ENCODE measurements at places on chromosomes 7 and 10.

GRCh38 chr7:150988230-150989226, 2.3 kb upstream of the NOS3 start:
- DNase-seq = no peak

DNA sequence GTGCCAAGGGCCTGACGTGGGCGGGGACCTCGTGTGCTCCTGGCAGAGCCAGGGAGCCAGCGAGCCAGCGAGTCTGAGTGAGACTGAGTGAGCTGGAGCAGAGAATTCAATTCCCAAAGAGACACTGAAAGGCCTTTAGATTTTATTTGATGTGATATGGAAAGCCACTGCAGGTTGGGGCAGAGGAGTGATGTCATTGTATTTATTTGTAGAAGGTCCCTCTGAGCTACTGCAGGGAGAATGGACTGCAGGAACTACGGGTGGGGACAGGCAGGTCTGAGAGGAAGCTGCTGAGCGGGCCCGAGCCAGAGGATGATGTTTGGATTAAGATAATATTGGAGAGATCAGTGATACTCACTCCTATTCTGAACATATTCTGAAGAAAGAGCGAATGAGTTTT, 445.8 kb upstream of the ANKRD30A start:
- no peak for DNase-seq

DNA sequence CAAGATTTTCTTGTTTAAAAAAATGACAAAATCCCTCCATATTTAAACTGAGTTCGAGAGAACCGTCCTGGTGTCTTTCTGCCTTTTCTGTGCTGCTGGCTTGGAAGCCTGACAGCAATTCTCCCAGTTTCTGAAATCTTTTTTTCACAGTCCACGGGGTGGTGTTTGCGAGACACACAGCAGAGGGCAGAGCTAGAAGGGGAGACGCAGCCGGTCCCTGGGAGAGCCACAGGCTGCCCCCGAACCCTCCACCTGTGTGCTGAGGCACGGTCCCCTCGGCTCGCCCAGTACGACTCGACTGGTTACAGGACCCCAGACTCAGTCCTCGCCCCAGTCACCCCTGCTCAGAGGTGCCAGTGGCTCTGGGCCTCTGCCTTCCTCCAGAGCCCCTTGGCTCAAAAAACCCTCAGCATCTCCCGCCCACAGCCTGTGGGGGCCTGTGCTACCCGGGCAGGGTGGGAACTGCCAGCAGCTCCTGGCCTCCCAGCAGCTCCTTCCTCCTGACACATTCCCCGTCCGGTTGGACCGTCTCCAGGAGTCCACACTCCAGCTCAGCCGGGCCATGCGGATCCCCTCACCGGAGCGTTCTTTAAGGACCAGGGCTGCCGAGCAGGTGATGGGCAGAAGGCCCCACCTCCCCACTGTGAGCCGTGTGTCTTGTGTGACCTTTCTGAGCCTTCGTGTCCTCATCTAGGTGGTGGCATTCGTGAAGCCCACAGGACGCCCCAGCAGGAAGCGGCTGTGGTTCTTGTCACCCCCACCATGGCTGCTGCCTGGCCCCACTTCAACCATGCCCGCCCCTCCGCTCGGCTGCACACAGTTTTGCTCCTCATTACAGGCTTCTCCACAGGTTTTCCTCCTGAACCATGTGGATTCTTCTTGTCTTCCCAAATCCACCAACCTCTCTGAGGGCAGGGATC, 52.3 kb upstream of the EN2 start:
- DNase-seq = no peak

DNA sequence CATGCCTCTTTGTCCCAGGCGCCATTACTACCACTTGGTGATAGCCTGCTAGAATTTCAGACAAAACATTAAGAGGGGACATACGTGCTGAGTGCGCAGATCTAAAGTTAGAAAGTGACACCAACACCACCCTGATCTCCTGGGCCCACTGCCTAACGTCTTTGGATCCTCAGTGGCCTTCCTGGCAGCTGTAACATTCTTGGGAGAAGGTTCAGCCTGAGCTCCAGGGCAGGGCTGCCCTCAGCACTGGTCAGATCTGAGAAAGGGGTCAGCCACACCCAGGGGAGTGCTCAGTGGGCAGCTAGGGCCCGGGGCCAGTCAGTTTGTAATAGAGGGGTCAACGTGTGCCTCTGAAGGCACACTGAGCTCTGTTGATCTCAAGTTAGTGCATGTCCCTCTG, 48.4 kb downstream of the ZCCHC24 start:
- no peak for DNase-seq

DNA sequence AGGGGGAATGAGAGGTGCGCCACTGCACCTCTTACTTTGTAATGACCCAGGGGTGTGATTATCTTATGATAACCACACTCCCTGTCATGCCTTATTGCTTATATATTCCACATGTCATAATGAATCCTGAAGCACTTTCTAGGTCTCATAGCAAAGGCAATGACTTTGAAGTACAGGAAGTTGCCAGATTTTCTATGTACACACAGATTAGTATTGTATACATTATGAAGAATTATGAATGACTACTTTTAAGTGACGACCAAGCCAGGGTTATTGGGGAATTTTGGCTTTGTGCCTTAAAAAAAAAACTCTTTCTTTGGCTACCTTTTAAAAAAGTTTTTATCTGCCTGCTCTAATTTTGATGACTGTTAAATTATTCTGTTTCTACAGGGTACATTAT, 269.6 kb downstream of the MDFIC start:
- no peak for DNase-seq

DNA sequence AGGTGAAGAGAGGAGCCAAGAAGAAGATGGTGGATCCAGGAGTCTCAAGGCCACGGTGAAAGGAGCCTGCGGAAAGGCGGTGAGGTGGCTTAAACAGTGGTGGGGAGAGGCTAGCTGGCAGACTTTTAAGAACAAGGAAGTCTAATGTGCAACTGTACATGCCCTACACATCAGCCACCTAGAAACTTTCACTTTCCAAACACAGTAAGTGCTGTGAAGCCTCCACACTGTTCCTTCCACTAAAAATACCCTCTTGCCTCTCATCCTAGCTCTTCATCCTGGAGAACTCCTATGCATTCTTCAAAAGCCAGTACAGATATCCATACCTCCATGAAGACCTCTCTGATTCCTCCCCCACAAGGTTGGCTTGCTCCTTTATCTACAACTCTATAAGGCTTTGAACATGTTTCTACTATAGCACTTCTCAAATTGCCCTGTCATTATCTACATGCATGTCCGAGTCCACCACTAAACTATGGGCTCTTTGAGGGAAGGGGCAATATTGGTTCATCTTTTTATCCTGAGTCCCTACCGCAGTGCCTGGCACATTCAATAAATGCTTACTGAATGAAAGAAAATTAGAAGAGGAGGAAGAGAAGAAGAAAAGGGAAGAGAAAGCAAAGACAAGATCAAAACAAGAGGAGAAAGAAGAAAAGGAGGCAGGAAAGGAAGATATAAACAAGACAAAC, 54.2 kb downstream of the DNAJC12 start:
- DNase-seq = no peak

Measured in AG10803 (cell line).